ENCODE measurements at places on chromosomes 5 and 9.

- no peak for DNase-seq
These were observed 7.4 kb downstream of the ZDHHC11B start for GRCh38 chr5:776862-777711.

DNA sequence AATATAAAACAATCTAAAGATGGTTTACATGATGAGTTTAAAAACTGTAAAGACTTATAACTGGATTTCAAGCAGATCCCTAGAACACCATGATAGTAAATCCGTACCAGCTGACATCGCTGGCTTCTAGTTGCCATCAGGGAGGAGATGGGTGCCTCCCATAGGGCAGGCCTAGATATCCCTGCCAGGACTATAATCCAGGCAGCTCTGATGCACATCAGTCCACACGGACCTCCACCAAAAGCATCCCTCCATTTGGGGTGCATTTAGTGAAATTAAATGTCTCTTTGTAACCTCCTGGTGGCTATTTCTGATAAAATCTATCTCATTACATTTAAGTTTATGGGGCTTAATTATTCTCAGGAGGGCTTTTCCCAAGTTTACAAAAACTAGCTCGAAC is 45.8 kb downstream of the RETREG1 start:
- no peak for DNase-seq

DNA sequence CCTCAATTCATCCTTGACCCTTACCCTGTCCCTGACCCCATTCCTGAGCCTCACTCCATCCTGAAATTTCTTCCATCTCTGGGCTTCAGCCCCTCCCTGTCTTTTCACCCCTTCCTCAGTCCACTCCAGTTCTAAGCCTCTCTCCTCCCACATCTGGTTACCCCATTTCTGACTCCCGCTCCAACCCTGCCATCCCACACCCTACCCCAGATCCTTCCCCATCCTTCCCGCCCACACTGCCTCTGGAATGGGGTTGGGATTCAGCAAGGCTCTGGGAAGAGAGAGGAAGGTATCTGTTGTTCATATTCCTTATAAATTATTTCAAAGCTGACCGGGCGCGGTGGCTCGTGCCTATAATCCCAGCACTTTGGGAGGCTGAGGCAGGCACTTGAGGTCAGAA is 29.9 kb upstream of the MVB12B start:
- no peak for DNase-seq

GRCh38 chr5:35229076-35230037 is 930 bp downstream of the PRLR start:
- no peak for DNase-seq

GRCh38 chr9:130451004-130451390 is 6.2 kb downstream of the ASS1 start:
- no peak for DNase-seq

GRCh38 chr5:14790911-14791310 is 80.7 kb downstream of the ANKH start:
- no peak for DNase-seq

DNA sequence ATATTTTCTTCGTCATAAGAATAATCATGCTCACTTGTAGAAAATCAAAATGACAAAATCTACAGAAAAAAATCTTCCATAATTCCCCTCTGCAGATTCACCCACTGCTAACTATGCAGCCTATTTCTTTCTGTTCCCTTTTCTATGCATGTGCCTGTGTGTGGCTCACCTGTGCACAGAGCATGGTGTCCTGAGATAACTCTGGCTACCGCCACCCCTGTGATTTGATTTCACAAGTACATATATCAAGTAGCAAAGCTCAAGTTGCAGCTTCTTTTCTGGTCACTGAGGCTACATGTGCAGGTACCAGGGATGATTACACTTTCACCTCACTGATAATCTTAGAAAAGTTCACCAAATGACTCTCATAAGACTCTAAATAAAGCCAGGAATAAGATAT is 18.4 kb upstream of the ISCA1 start:
- DNase-seq: no peak

DNA sequence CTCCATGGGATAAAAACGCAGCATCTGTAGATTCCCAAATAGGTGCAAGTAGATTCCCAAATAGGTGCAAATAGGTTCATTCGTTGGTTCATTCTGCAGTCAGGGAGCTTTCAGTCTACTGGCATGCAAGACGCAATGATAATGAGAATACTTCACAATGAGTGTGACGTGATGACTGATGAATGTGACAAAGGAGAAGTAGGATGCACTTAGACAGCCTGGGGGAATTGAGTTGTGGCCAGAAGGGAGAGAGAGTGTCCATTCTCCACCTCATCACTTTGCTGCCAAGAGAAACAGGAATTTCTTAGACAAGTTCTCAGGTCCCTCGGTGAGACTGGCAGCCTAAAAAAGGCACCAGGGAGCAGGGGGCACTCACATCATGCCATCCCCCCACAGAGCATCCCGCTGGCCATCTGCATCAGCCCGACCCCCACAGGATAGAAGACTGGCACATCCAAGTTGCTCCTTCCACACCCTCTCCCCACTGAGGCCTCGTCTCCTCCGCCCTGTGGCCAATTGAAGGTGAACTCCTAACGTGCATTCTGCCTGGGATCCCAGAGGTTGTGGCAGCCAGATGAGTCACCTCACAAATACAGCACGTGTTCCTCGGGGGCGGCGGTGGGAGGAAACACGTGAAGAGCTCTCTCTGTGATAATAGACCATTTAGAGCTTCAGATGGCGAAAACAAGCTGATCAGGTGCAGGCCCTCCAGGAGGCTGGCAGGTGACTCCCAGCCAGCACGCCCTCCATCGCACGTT is 19.9 kb upstream of the KCNIP1 start:
- DNase-seq: no peak

- no peak for DNase-seq
These were observed 1.9 kb downstream of the GPBP1 start for GRCh38 chr5:57175551-57176309.

DNA sequence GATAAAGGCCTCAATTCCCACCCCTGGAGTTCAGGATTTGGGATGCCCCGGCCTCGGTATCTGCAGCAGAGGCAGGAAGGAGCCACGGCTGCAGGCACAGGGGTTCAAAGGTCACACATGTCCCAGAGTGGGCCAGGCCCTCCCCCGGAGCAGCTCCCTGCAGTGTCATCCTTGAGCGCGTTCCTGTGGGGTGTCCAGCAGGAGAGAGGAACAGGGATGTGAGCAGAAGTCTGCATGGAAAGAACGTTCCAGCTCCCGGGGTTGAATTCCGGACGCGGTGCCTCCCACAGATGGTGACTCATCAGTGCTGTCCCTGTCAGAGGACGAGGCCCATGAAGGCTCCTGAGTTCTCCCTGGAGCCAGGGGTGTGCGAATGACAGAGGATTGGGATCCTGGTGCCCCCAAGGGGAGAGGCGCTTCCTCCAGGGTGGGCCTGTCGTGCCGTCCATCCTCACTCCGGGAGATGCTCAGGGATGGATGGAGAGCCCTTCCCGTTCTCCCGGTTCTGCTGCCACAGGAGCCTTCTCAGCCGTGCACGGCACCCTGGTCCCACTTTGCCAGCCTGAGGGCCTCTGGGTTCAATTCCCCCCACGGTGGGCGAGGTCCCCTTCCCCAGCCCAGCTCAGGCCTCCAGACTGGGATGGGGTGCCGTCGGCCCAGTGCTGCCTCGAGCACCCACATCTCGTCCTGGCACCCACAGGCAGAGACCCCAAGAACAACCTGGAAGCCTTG is 3.1 kb downstream of the LCN1 start:
- no peak for DNase-seq

DNA sequence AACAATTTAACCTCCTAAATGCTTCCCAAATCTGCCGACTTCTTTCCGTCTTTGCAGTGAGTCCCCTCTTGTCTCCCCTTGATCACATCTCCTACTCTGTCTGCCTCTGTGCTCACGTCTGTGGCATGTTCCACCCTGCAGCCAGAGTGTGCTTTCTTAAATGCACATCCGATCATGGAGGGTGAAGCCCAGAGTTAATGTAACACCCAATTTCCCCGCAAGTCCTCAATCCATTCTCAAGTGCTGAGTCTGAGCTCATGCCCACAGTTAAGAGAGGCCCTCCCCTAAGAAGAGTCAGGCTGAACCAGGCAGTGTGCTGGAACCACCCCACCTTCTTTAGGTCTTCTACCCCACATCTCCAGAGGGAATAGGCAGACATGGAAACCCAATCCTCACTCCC is 164.8 kb downstream of the EPB41L4A start:
- no peak for DNase-seq

DNA sequence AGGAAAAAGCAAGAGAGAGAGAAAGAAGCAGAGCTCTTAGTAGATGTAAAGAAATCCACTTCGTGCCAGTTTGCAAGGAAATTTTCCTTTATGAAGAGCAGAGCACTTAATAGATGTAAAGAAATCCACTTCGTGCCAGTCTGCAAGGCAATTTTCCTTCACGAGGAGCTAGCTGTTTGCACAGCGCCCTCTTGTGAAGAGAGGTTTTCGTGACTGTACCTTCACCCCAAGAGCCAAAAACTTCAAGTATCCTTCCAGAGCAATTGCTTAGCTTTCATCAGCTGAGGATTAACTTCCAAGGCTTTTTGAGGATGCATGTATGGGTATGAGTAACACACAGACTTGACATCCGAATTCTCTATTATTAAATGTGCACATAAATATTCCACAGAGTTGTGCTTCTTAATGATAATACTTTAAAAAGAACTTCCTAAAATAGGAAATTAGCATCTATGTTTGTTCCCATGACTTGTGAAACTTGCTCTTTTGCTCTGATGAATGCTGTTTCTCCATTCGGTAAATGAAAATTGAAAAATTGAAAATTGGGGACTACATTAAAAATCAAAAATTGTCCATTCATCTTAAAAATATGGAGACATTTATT is 525.6 kb downstream of the PDE4D start:
- DNase-seq: peak; percentile 13

GRCh38 chr5:56306433-56307150 is 73.5 kb upstream of the ANKRD55 start:
- DNase-seq: no peak

GRCh38 chr9:74284581-74285450 is 212.3 kb upstream of the RORB start:
- DNase-seq: no peak

GRCh38 chr5:17619354-17619753 is 9.2 kb downstream of the TAF11L12 start:
- DNase-seq: peak; percentile 6

GRCh38 chr5:172455511-172456061 is 1.3 kb upstream of the SH3PXD2B start:
- DNase-seq: peak; percentile 58

DNA sequence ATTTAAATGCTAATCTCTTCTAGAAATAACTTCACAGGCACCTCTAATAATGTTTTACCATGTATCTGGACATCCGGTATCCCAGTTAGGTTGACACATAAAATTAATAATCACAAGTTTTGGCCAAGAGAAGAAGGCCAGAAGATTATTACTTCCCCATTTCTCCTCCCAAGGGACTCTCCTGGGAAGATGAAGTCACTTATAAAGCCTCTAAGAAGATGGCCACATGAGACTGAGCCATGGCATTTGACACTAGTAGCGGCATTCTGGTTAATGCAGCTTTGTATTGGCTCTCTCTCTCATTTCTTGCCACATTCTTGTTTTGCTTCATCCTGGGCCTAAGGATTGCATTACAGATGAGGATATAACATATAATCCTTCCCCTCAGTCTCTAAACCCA is 34.5 kb upstream of the RASA1 start:
- no peak for DNase-seq

DNA sequence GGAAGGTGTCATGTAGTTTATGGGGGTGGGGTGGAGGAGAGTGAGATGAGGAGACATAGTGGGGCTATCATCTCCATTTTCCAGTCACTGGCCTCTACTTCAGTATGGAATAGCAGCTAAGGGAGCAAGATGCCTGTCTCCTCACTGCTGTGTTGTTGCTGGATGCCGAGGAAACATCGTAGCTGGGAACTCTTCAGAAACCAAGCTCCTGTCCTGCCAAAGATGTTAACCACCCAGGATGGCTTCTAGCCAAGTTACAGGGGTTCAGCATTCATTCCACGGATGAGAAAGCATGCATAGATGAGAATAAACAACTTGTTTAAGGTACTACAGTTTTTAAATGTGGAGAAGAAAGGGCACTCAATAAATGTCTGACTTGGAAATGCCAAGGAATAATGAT is 226.5 kb downstream of the ASTN2 start:
- no peak for DNase-seq

DNA sequence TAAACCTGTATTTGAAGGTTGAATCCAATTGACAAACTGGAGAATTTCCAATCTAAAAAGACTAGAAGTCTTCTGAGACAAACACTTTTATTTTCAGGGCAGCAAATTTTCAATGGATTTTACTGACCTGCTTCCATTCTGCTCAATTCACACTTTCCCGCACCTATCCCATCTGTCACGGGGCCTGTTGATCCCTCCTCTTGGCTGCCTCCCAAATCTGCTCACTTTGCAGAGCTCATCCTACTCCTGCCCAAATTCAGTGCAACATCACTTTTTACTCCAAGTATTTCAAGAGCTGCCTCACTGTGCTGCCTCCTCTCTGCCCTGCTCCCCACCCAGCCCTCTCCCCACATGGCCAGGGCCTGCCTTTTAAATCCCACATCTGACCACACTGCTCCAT is 35.1 kb downstream of the GOLM1 start:
- DNase-seq: no peak

DNA sequence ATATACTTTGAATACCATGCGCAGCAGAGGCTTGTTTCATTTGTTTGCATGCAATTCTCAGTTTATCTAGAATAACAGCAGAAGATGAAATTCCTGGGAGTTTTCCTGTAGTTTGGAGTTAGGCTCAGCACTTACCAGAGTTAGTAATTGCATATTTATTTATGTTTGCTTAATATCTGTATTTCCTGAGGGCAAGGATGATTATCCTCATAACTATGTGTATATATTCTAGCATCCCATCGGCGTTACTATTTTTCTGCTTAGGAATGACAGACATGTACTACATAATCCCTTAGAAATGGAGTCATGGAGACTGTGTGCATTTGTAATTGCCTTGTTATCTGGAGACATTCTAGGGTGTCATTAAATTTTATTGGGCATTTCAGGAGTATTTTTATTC is 1184.8 kb downstream of the DTWD2 start:
- DNase-seq: peak; percentile 37

- no peak for DNase-seq
These were observed 356.4 kb upstream of the GRAMD2B start for GRCh38 chr5:126066836-126067235.

GRCh38 chr9:124618476-124618875 is 111.3 kb upstream of the NR5A1 start:
- no peak for DNase-seq

- DNase-seq: no peak
These were observed 6.5 kb downstream of the HK3 start for GRCh38 chr5:176892663-176893062.
